ENCODE measurements at places on chromosomes 5 and 9.

GRCh38 chr5:151214614-151215545 is 9.0 kb downstream of the CCDC69 start:
- no peak for DNase-seq

- DNase-seq, result peak; percentile 89
Observed at GRCh38 chr9:108049026-108049607, 559.5 kb upstream of the KLF4 start.

GRCh38 chr5:127834094-127834531 is 130.9 kb downstream of the CCDC192 start:
- DNase-seq, result no peak

DNA sequence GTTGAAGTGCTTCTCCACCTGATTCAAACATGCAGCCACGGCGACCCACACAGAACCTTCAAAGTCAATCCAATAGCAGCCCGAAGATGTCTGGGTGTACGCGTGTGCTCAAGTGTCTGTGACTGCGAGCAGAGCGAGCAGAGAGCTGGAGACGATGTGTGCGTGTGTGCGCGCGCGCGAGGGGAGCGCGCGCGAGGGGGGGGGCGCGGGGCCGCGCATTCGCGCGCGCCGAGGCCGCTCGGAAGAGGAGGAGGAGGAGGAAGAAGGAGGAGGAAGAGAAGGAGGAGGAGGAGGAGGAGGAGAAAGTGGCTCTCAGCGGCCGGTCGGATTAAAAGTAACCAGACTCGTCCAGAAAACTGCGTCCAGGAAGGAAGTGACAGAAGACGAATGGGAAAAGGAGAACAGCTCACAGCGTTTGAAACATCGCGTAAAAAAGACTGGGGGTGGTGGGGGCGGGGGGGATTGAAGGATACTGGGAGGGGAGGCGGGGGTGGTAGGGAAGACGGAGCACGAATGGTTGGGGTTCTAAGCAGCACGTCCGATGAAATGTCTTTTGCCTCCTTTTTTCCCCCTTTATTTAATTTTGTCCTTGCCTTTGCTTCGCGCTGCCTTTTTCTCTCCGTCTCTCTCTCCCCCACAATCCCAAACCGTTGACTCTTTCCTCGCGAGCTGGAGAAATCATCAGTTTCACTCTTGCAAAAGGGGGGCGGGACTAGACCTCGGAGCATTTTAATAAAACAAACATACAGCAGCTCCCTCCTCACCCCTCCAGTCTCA is at the start of gene MEF2C:
Gene MEF2C, minus strand, starts transcription at position 126 of the 777 bp plus-strand sequence. CDS start 59,396 bp downstream, outside the sequence.
- peak; percentile 58 for DNase-seq

DNA sequence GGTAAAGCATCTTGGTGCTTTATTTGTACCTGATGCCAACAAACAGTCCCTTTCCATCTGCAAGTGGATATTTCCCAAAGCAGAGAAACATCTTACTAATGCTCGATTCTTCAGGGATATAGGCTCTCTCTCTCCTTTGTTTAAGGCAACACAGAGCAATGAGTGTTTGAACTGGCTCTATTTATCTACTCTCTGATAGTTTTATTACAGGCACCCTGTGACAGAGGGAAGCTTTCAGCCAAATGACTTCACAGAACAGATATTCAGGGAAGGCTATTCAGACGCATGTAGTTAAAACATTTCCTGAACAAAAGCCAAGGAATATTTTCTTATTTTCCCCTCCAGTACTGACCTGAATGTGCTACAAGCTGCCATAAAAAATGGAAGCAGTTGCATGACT is 141.8 kb downstream of the YIPF5 start:
- DNase-seq, result peak; percentile 56

DNA sequence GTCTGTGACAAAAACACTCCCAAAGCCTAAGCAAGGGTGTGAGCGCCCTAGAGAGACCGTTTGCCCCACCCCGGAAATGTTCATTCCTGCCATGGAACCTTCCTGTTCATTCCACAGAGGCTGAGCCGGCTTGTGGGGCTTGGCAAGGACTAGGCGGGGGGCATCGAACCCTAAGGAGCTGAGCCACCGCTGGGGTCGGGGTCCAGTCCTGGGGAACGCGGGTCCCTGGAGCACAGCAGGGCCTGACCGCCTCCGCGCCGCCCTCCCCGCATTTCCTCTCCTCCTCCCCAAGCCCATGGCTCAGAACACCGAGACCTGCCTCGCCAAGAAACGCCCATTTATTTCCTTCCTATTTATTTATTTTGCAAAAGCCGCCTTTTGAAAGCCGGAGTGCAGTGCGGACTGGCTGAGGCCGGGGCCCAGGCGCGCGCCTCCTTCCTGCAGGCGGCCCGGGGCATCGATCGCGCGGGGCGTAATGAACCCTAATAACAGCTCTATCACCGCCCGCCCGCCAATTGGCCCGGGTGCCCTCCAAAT is 228.9 kb upstream of the IRX4 start:
- DNase-seq, result no peak

GRCh38 chr5:35369965-35370790 is 139.9 kb upstream of the PRLR start:
- no peak for DNase-seq

GRCh38 chr9:111632695-111633388 is 1.7 kb downstream of the DNAJC25 start:
- DNase-seq, result no peak

- no peak for DNase-seq
Observed at GRCh38 chr5:66992547-66992946, 204.1 kb downstream of the CD180 start.

GRCh38 chr5:19261879-19262278 is 726.1 kb downstream of the CDH18 start:
- no peak for DNase-seq

DNA sequence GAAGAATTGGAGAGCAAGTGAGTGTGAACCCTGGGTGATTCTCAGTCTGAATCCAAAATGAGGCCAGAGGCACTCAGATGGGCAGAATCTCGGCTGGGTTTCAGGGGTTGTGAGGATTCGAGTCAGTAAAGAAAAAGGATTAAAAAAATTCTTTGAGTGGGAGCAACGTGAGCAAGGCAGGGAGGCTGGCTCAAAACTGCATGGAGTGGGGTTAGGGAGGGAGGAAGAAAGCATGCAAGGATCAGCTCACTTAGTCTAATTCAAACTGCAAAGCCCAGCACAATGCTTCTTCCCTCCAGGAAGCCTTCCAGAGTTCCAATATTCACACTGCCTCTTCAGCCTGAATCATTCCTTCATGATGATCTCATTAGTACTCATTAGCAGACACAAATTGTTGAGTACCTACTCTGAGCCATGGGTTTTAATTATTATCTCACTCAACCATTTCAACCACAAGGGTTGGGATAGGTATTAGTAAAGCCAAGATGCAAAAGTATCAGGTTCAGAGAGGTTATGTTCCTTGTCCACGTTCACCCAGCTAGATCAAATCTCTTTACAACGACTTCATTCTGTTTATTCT is 95.8 kb downstream of the BRINP1 start:
- DNase-seq, result no peak

- DNase-seq, result no peak
Observed at GRCh38 chr5:33074548-33074947, 363.4 kb downstream of the NPR3 start.

GRCh38 chr5:78341440-78341839 is 19.0 kb upstream of the SCAMP1 start:
- DNase-seq, result no peak

GRCh38 chr5:7676455-7676854 is 174.5 kb downstream of the CFAP90 start:
- DNase-seq, result peak; percentile 17

DNA sequence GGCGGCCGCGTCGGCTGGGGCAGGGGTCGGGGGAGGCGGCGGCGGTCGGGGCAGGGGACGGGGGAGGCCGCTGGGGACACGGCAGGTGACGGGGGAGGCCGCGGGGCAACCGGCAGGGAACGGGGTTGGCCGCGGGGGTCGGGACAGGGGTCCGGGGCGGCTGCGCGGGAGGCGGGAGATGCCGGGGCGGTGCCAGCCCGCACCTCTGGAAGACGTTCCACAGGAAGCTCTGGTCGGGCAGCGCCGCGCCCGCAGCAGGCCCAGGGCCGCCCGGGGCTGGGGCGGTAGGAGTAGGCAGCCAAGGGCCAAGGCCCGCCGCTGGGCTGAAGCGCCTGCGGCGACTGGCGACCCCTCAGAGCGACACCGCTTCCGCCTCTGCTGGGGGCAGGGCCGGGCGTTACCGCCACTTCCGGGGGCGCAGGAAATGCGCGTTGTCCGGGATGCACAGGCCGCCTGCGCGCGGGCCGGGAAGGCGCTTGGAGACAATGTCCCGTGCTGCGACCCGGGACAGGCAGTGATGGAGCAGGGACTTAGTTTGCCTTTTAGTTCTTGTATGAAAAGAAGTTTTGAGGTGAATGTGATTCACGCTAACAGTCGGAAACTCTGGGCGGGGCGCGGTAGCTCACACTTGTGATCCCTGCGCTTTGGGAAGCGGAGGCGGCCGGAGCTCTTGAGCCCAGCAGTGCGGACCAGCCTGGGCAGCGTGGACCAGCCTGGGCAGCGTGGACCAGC is 110.0 kb upstream of the LPCAT1 start:
- no peak for DNase-seq

DNA sequence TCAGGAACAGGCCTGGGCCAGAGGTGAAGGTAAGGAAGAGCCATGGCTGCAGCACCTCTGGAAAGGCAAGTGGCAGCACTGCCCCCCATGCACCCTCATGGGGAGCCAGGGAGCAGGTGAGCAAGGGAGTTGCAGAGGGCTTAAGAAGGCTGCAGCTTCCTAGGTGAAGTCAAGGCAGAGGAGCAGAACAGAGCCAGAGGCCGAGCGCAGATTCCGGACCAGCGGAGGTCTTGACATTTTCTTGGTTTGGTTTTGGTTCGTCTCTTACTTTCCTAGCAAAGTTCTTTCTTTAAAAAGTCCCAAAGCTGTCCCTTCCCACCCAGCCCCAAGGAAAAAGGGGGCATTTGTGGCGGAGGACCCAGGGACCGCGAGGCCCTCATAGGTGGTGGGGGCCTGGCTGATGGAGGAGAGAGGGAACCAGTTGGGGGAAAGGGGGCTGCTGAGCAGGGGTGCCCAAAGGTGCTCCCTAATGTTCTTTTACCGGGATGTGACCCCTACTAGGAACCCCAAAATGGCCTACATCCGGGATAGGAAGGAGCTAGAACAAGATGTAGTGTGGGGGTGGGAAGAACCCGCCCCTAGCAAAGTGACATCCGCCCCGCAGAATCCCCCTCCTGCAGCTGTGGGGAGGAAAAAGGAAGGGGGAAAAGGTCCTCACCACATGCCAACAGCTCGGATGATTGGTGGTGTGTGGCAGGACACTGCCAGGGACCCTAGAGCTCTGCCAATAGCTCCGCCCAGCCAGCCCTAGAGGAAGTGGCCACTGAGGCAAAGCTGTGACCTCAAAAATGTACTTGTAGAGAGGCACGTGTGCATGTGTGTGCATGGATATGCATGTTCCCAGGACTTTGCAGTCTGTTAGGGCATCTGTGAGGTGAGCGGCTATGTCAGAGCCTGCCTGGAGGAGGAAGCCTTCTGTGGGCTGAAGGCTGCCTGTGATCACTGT is 914 bp upstream of the CD72 start:
- DNase-seq, result no peak

DNA sequence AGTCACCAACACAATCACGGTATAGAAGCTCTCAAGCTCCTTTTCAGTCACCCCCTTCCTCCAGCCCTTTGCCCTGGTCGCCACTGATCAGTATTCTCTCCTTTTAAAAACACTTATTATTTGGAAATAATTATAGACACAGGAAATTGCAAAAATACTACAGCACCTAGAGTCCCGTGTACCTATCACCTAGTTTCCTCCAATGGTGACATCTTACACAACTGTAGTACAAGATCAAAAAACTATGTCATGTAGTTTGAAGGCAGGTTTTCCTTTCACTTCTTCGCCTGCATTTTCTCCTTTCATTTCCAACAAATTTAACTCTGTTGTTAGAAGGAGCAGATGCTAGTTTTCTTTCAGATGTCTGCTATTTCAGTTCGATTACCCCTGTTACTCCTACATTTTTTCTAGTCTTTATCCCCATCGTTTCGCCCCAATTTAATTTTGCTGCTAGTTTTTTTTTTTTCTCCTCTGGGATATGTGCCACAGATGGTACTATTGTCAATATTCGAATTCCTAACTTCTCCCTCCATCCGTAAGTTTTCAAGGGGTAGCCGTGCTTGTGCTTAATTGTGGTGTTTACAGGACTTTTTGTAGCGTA is 612 bp upstream of the ATG10 start:
- DNase-seq, result no peak

DNA sequence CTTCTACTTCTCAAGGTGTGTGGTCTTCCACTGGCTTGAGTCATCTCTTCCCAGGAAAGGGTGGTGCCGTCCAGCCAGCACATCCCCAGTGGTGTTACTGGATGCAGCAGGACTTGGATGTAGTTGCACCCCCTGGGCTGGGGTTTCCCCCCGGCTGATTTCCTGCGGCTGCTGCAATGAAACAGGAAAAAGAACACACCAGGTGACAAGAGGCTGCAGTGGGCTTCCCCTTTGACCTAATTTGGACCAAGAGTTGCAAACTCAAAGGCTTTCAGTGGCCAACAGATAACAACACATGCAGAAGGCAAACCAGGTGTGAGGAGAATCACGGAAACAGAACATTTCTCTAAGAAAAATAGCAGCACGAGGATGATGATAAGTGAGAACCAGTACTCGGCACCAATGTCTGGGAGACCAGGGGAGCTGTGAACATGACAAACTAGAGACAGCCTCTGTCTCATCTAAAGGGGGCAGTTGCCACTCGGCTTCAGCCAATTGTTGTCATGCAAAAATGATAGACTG is 83.7 kb downstream of the PDE6A start:
- DNase-seq, result no peak

GRCh38 chr9:132975961-132976360 is 2.5 kb upstream of the GFI1B start:
- DNase-seq, result no peak

DNA sequence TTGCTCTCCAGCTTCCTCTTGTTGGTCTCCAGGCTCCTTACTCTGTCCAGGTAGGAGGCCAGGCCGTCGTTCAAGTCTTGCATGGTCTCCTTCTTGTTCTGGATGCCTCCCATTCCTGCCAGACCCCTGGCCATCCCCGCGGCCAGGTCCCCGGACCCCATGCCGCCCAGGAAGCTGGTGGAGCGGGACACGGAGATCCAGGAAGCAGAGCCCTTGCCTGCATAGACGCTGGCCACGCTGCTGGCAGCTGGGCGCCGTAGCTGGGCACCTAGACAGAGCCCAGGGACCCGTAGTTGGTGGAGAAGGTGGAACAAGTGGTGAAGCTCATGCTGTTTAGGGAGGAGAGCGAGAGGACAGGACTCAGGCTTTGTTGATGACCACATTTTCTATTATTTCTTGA is 1584.0 kb upstream of the ACO1 start:
- no peak for DNase-seq

DNA sequence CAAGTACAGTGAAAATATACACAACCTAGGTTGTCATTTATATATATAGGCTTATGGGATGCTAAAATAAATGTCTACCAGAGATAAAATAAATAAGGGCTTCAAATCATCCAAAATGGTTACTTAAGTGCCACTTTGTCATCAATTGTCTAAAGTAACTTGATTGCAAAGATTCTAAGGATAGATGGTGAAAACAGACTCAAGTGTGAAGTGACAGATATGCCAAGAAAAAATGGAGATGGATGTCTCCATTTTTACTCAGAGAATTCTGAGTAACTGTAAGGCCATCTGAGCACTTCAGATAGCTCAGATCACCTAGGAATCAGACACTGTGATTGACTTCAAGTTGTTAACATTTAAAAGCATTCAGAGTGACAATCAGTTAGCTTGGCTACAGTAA is 824.3 kb downstream of the PRELID2 start:
- DNase-seq, result no peak

- DNase-seq, result no peak
Observed at GRCh38 chr5:68419637-68420452, 204.3 kb downstream of the PIK3R1 start.

GRCh38 chr5:155126573-155126972 is 113.0 kb downstream of the KIF4B start:
- DNase-seq, result no peak

GRCh38 chr5:58276431-58276830 is 183.5 kb downstream of the PLK2 start:
- DNase-seq, result no peak

GRCh38 chr5:171850324-171850947 is 64.8 kb downstream of the SMIM23 start:
- DNase-seq, result no peak

Data from non-pigmented ciliary epithelial cell (primary cell).